Cardiac septum (tissue), 1 donor: ENCODE measurements at places on chromosomes 13 and 19. TPM values are rescaled to one million over a fixed set of nuclear protein-coding genes. Genes with fewer than 3 reads are reported as not detected.

The CCDC169 gene
- 2.2 TPM for total RNA-seq

The CEACAM16 gene
- total RNA-seq: not detected

The CHST8 gene
- 0.27 TPM for total RNA-seq

The PSG11 gene
- total RNA-seq: not detected

The USF2 gene
- 174 TPM for total RNA-seq

The BIVM gene
- total RNA-seq: 30.4 TPM

The RASIP1 gene
- total RNA-seq: 13.6 TPM

The TNFSF9 gene
- not detected for total RNA-seq

DNA sequence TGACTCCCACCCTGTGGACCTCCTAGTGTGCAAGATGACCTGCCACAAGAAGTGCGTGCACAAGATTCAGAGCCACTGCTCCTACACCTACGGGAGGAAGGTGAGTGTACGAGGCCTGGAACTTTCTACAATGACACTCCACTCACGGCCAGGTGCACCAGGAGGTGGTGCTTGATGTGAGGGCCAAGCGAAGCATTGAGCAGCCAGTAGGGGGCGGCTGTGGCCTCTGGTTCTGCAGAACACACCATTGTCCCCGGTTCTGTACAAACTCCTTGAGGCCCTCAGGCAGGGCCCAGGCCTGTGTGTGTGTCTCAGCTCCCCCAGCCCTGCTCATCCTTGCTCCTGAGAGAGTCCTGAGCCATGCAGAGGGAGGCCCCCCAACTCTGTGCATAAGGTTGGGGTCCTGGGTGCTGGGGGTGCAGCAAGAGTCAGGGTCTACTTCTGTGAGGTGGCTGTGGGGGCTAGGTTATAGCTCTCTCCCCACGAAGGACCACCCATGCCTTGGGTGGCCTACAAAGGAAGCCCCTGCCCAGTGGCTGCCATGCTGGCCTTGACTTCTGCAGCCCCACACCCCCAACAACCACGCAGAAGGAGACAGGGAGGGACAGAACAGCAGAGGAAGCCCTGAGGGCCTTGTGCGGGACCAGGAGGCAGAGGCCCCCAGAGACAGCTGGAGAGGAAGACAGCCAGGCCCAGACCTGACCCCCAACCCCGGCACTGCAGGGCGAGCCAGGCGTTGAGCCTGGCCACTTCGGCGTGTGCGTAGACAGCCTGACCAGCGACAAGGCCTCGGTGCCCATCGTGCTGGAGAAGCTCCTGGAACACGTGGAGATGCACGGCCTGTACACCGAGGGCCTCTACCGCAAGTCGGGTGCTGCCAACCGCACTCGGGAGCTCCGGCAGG, 9.7 kb upstream of the USE1 start:
- no peak for DNase-seq

DNA sequence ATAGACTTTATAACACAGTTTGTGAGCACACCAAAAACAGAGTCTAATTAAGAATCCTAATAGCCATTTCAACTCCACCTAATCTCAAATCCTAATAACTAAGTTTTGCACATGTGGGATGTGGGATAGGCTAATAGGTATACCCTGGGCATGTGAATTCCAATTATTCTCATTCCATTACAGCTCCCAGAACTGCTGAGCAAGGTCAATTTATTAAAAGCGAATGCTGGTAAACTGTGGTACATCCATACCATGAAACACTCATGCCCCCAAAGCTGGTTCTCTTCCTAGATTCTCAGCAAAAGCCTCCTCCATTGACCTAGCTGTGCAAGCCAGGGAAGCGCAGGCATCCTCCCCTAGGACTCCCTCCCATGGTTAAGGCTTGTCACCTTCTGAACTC, 113.8 kb downstream of the USP12 start:
- DNase-seq: no peak

GRCh38 chr13:44710576-44710975, 134.4 kb upstream of the TSC22D1 start:
- no peak for DNase-seq

DNA sequence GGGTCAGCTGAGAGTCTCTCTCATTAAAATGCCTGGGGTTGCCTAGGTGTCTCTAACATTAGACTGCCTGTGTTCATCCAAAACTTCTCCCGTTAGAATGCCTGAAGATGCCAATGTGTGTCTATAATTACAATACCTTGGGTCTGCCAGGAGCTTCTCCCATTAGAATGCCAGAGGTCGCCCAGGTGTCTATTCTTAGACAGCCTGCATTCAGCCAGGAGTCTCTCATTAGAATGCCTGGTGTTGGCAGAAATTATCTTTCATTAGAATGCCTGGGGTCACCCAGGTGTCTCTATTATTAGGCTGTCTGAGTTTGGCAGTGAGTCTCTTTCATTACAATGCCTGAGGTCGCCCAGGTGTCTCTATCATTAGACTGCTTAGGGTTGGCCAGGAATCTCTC, 1560.2 kb downstream of the UQCRFS1 start:
- no peak for DNase-seq

- DNase-seq: no peak
Measured at GRCh38 chr19:51726049-51726448, 2.3 kb upstream of the HAS1 start.

- no peak for DNase-seq
Measured at GRCh38 chr19:17572638-17573037, 17.2 kb downstream of the COLGALT1 start.

DNA sequence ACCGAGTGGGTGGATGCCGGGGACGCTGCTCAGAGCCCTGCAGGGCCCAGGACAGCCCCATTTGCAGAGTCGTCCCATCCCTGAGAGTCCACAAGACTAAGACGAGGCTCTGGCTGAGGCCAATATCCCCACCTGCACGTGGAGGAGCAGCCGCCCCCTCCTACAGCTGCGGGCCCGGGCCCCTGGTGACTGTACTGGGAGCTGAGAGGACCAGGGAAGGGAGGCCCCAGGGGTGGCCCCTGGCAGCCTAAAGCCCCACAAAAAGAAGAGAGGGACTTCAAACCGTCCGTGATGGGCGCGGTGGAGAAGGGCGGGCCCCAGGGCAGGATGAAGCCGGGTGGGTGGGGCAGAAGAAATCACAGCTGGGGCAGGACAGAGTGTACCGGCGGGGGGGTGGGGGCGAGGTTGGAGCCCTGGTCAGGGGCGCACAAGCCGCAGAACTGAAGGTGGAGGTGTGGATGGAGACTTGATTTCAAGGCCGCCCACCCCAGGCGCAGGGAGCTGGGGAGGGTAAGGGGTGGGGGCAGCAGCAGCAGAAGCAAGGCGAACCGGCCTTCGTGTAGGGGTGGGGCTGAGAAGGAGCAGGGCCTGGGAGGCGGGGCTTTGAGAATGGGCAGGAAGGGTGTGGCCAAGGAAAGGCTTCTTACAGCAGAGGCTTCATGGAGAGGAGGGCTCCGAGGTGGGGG, 12.9 kb downstream of the CFD start:
- peak; percentile 83 for DNase-seq

DNA sequence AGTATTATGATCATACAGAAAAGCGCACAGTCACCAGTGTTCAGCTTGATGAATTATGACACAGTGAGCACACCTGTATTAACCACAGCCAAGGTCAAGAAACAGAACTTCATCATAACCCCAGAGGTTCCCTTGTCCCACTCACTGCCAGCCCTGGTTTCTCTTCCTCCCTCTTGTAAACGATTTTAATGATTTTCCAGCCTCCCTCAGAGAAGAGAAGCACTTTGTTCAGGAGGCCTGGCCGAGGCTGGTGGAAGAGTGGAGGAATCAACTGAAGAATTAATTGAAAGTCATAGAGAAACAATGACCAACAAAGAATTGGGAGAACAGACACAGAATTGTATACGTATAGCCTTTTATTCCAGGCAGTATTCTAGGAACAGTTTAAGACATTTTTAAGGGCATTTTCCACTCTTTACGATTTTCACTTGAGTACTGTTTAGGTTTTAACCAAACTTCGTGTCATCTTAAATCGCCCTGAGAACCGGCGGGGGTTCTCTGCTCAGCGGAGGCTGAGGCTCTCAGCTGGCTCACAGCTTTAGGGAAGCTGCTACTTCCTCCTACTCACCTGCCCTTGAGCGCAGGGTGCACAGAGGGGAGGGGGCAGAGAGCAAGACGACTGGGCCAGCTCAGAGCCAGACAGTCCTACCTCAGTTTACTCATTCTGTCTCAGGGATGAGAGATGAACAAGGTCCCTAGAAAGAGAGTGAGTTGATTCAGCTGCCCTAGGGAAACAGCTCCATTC, 108.6 kb downstream of the AKAP11 start:
- no peak for DNase-seq

DNA sequence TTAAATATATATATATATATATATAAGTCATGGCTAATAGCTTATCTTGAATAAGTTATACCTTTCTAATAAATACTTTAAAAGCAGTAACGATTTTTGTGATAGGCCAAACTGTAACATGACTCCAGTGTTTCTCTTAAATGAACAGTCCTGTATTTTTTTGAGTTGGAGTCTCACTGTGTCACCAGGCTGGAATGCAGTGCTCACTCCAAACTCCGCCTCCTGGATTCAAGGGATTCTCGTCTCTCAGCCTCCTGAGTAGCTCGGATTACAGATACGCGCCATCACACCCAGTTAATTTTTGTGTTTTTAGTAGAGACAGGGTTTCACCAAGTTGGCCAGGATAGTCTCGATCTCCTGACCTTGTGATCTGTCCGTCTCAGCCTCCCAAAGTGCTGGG, 814.2 kb upstream of the SLITRK5 start:
- DNase-seq: no peak

- no peak for DNase-seq
Measured at GRCh38 chr19:56692206-56692895, 20.8 kb upstream of the ZNF835 start.

GRCh38 chr19:41967054-41967783, 8.1 kb upstream of the RABAC1 start:
- DNase-seq: peak; percentile 84

GRCh38 chr13:113260996-113261395, 36.0 kb upstream of the LAMP1 start:
- no peak for DNase-seq

GRCh38 chr13:40682449-40683240, 16.2 kb upstream of the FOXO1 start:
- no peak for DNase-seq

- no peak for DNase-seq
Measured at GRCh38 chr13:65597839-65598818, 1632.0 kb downstream of the PCDH9 start.

- peak; percentile 92 for DNase-seq
Measured at GRCh38 chr19:42199440-42200115, 17.9 kb downstream of the DEDD2 start.

GRCh38 chr19:35144600-35145436, 1.8 kb downstream of the FXYD7 start:
- no peak for DNase-seq

DNA sequence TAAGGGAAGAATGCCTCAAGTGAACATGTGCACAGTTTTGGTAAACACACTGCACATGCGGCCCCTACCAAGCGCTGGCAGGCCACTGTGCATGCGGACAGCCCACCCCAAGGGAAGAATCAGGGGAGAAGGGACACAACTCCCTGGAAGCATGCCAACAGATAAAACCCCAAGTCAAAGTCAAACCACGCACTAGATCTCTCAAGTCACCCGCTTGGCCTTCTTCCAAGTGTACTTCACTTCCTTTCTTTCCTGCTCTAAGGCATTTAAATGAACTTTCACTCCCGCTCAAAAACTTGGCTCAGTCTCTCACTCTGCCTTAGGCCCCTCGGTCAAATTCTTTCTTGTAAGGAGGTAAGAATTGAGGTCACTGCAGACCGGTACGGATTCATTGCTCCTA, 4.6 kb upstream of the RFXAP start:
- no peak for DNase-seq

DNA sequence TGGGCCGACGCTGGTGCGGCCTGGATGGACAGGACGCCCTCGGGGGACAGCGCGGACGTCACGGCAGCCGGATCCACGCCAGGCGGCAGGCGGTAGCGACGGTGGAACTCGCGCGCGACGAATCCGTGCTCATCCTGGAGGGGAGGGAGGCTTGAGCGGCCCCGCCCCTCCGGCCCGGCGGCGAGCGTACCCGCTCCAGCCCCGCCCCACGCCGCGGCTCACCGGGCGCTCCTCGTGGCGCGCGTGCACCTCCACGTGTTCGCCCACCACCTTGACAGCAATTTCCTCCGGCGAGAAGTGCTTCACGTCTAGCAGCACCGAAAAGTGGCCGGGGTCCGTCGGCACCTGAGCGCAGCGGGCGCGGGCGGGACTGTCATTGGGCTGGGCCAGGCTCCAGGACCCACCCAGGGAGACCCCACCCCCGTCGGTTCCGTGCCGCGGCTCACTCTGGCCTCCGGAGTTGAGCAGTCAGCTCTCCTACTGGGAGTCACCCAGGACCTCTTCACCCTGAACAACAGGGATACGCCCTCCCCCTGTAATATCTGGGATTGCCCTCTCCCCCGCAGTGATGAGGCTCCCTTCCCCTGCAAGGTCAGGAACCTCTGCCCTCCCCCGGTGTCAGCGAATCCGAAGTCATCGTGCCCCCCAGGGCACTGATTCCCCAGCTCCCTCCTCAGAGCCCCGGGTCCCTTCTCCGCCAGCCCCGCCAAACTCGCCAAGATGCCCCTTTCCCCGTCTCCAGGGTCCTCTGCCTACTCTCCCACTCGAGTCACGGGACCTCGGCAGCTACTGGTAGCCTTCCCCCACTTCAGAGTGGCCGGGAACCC, 1.1 kb downstream of the HSPB6 start:
- peak; percentile 91 for DNase-seq

- DNase-seq: no peak
Measured at GRCh38 chr13:94664889-94665288, 47.5 kb downstream of the SOX21 start.

GRCh38 chr19:30670562-30671366, 298.6 kb downstream of the ZNF536 start:
- DNase-seq: no peak
